ENCODE measurements at places on chromosomes 6 and 20. TPM values are rescaled to one million over a fixed set of nuclear protein-coding genes. Genes with fewer than 3 reads are reported as not detected.

The APMAP gene
- 137 TPM for total RNA-seq

The COMMD7 gene
- 33.5 TPM for total RNA-seq

DNA sequence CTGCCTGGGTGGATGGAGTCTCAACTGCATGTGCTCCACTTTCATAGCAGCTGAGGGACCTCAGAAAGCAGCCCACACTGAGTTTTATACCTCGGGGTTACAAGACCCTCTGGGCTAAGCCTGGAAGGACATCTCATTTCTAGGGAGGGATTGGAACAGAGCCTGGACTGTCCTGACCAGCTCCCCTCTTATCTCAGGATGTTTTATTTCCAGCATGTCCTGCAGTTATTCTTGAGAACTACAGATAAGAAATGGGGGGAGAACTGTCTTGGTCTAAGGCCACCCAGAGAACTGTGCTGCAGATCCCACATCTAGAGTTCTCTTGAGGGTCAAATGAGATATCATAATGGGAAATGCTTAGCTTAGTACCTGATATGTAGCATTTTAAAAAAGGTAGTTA, 97.3 kb upstream of the CHD6 start:
- DNase-seq: no peak

GRCh38 chr6:90989763-90990162, 402.9 kb upstream of the MAP3K7 start:
- DNase-seq: no peak

The TFAP2B gene
- not detected for total RNA-seq
